Hematopoietic multipotent progenitor cell (in vitro differentiated cells): ENCODE measurements at places on chromosomes 3 and 15. TPM values are rescaled to one million over a fixed set of nuclear protein-coding genes. Genes with fewer than 3 reads are reported as not detected.

GRCh38 chr3:195079636-195080035, 191.3 kb downstream of the XXYLT1 start:
- DNase-seq = no peak

DNA sequence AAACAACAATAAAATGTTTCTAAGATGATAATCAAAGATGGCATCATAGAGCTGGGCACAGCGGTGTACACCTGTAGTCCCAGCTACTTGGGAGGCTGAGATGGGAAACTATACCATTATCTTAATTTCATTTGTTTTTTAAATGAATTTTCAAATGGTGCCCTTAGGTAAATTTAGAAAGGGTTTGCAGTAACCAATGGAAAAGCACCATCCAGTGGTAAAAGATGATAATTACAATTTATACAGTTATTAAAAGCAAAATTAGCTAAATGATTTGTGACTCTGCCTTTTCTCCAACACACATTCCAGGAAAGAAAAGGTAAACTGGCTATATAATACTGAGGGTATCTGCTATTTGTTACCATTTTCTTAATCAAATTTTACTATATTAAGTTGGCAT, 14.4 kb upstream of the ANKRD28 start:
- no peak for DNase-seq

GRCh38 chr3:172646439-172647015, 64.3 kb downstream of the NCEH1 start:
- no peak for DNase-seq

- DNase-seq = no peak
Measured at GRCh38 chr15:74258456-74259291, 22.5 kb downstream of the CCDC33 start.

DNA sequence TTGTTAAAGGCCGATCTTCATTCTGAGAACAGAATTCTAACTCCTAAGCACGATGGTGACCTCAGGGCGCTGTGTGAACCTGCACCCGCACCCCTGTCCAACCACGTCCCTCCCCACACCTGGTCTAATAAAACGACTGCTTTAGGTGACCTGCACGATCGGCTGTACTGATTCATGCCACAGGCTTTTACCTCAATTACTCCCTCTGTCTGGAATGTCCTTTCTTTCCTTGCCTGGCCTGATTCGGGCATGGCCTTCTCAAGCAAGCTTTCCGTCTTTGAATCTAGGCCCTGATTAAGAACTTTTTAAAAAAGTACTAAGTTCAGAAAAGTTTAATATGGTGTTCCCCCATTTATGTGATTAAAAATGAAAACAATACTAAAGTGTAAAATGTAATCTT, 842 bp upstream of the U2SURP start:
- DNase-seq = no peak

- no peak for DNase-seq
Measured at GRCh38 chr3:30161375-30161774, 445.0 kb upstream of the TGFBR2 start.

DNA sequence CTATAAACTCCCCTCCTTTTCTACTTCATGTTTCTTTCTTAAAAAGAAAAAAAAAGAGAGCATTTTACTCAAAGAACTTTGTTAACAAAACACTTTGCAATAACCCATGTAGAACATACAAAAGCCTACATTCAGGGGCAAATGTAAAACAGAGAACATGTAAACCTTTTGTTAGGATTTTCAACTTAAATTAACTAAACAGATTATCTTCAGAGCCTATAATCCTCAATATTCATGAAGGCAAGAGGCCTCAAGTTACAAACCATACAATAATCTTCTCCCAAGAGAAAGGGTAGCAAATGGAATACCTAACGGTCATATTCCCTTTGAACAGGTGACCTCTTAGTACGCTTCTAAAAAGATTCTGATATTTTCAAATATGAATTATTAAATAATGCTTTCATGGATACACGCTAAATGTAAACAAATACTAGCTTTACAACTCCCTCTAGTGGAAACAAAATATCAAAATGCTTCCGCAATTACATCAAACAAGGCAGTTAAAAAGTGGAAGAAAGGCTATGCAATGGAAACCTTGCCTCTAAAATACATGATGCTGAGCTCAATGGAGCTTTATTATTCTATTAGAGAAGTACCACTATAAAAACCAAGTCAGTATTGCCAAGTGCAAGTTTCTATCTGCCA, 9.9 kb downstream of the CEP152 start:
- DNase-seq = no peak

- DNase-seq = no peak
Measured at GRCh38 chr3:51966016-51966415, 1.2 kb downstream of the PCBP4 start.

DNA sequence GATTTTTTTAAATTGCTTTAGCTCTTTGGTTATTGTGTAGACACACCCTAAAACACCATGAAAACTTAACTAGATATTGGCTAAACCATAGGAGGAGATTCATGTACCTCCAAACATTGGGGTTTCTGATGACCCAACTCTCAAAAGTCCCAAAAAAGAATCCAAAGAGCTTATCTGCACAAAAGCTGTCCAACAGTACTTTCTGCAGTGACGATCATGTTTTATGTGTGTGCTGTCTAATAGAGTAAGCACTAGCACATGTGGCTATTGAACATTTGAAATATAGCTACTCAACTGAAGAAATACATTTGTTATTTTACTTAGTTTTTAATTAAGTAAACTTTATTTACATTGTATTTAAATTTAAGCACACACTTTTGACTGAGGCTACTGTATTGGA, 818.2 kb upstream of the LMCD1 start:
- no peak for DNase-seq

- DNase-seq = no peak
Measured at GRCh38 chr3:13264468-13264795, 155.7 kb downstream of the NUP210 start.

GRCh38 chr15:57320631-57321220, 55.6 kb upstream of the CGNL1 start:
- DNase-seq = no peak

GRCh38 chr15:89146366-89146765, 58.1 kb downstream of the ABHD2 start:
- DNase-seq = no peak

- DNase-seq = no peak
Measured at GRCh38 chr3:24410860-24411259, 83.8 kb downstream of the THRB start.

DNA sequence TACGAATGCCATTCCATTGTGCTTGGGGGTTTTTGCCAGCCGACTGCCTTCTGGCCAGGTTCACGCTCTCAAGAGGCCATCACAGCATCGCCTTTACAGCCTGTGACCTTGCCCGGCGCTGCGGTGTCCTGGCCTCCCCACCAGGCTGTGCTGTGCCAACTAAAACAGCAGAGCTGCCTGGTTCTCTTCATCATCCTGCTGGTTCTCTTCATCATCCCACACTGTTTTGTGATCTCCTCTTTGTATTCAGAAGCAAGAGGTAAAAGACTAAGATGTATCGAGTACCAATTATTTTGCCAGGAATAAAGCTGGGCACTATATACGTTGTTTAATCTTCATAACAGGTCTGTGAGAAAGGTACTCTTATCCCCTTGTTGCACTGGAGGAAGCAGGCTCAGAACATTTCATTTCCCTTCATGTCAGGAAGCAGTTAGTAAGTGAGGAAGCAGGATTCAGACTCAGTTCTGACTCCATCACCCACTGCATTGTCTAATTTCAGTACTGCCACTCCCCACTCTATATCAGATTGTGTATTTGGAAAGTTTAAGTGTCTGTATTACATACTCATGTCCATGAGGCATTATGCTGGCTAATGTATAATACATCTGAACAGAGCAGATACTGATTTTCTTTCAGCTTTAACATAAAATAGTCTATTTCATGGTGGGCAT, 92.7 kb downstream of the LRRC28 start:
- peak; percentile 5 for DNase-seq

- DNase-seq = no peak
Measured at GRCh38 chr3:69419276-69419675, 33.4 kb upstream of the FRMD4B start.

DNA sequence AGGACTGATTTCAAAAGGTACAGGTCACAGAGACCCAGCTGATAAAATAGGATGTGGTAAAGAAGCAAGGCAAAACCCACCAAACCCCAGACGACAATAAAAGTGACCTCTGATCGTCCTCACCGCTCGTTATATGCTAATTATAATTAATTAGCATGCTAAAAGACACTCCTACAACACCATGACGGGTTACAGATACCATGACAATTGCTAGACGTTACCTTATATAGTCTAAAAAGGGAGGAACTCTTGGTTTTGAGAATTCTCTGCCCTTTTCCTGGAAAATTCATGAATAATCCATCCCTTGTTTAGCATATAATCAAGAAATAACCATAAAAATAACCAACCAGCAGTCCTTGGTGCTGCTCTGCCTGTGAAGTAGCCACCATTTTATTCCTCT, 74.7 kb upstream of the MB21D2 start:
- DNase-seq = no peak

DNA sequence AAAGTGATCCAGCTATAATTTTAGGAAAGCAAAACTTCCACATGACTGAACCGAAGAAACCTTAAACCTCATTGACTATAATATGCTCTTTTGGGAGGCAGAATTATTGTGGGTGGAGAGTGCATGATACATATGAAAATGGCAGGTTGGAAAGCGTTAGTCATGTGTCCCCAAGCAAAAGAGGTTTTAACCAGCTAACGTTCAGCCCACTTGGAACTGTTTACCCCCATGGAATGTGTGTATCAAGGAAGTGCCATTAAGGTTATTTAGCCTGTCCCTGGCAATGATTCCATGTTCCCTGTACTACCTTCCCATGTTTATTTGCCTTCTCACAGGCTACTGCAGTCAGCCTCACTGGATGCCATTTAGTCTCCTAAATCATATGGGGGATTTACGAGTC, 44.1 kb upstream of the LRRC58 start:
- no peak for DNase-seq

DNA sequence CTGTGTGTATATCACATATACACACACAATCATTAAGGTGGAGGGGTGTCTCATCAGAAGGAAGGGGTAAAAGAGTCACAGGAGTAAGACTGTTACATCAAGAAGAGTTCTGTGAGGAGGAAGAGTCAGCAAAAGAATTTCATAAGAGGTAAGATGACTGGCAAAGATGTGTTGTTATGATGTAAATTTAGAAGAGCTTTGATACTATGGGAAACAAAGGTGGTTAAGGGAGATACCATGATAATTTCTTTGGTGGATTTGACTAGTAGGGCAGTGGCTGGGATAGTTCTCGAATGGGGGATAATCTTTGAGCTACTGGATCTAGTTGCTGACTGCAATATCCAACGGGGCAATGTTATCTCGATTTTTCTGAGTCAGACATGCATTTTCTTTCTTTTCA, 61.6 kb downstream of the STAG1 start:
- DNase-seq = no peak

DNA sequence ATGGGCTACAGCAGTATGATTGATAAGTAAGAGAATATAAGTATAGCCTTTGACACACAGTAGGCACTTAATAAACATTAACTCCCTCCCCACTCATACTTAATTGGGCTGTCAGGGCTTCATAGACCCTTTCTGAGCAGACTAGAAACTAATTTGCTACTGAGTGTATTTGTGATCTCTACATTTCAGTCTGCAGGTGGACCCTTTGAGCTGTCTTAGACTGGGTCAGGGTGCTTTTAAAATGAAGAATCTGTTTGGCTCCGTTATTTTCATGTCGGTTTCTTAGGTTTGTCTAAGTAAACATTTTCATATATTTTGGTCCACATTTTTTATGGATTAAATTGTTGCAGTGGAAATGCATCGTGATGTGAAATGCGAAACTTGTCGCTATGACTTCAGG, 50.3 kb upstream of the SELENOK start:
- no peak for DNase-seq

GRCh38 chr3:46883054-46883829, 5.7 kb downstream of the PTH1R start:
- DNase-seq = peak; percentile 36

The PIERCE2 gene
- total RNA-seq = 0.54 TPM

The SLCO2A1 gene
- total RNA-seq = under 0.01 TPM

The THRB gene
- total RNA-seq = 5.7 TPM

The SLC38A3 gene
- total RNA-seq = under 0.01 TPM

The ARHGEF26 gene
- total RNA-seq = 1.1 TPM

The BAHD1 gene
- total RNA-seq = 26.9 TPM

The GNAT1 gene
- total RNA-seq = not detected

The AP3B2 gene
- 0.54 TPM for total RNA-seq

The OIP5 gene
- 5.7 TPM for total RNA-seq

The SLCO3A1 gene
- total RNA-seq = 17.2 TPM

The SERINC4 gene
- under 0.01 TPM for total RNA-seq

The SLC28A1 gene
- total RNA-seq = not detected

The NSUN3 gene
- total RNA-seq = 12.7 TPM

The SKOR1 gene
- 1.1 TPM for total RNA-seq

The GABRB3 gene
- 0.54 TPM for total RNA-seq

The CHP1 gene
- 45.8 TPM for total RNA-seq

The ANKRD63 gene
- 1.1 TPM for total RNA-seq

The PRR20G gene
- total RNA-seq = not detected

The CLRN1 gene
- total RNA-seq = not detected
